ENCODE measurements at places on chromosomes 16 and 17. TPM values are rescaled to one million over a fixed set of nuclear protein-coding genes. Genes with fewer than 3 reads are reported as not detected.

Gene CBFA2T3
- 13.7 TPM for total RNA-seq

Gene CUEDC1
- total RNA-seq = 103 TPM

Gene KCNH4
- total RNA-seq = 1.5 TPM

Gene TP53TG3
- 1.2 TPM for total RNA-seq

Gene TOM1L2
- total RNA-seq = 45.2 TPM
